ENCODE measurements at places on chromosomes 4 and X.

- DNase-seq = no peak
Observed at GRCh38 chr4:109648266-109648996, 54.8 kb downstream of the CASP6 start.

GRCh38 chr4:10590896-10591295 is 93.7 kb downstream of the CLNK start:
- no peak for DNase-seq

GRCh38 chr4:138200236-138200590 is 41.9 kb downstream of the SLC7A11 start:
- no peak for DNase-seq

DNA sequence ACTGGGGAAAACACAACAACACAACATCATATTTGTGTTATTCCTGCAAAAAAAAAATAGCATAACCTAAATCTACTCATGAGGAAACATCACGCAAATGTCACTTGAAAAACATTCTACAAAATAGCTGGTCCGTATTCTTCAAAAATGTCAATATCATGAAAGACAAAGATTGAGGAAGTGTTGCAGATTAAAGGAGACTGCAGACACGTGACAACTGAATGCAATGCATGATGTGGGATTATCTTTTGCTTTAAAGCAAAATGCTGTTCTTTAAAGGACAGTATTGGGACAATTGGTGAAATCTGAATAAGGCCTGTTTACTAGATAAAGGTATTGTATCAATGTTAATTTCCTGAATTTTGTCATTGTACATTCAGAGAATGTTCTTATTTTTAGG is 157.7 kb downstream of the SMIM20 start:
- DNase-seq = no peak

GRCh38 chr4:100414016-100414790 is 103.6 kb downstream of the EMCN start:
- DNase-seq = no peak

DNA sequence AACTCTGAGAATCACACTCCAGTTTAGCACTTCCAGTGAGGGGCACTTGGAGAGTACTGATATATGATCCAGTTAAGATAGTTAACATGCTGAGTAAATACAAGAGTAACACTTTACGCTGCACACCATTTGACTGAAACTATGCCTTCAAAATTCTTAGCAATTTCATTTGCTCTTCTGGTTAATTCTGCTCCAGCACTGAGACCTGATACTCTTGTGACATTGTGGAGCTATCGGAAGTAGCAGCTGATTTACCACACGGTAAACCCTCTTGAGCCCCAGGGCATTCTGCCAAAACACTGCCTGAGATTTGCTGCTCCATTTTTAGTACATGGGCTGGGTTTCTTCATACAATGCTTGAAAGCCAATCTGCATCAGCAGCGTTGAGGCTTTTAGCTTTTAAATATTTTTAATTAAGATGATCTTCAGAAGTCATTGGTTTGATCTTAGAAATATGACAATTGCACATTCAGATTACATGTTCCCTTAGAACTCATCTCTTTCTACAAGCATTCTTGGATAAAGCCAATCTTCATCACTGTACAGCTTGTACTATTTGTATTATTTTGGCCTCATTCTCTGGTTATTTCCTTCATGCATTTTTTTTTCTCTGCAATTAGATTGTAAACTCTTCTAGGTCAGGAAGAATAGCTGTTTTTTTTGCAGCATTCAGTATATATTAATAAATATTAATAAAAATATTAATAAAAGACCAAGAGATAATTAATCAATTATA is 67.8 kb upstream of the ETNPPL start:
- peak; percentile 33 for DNase-seq

GRCh38 chr4:68272860-68273259 is 27.4 kb upstream of the TMPRSS11B start:
- DNase-seq = no peak

DNA sequence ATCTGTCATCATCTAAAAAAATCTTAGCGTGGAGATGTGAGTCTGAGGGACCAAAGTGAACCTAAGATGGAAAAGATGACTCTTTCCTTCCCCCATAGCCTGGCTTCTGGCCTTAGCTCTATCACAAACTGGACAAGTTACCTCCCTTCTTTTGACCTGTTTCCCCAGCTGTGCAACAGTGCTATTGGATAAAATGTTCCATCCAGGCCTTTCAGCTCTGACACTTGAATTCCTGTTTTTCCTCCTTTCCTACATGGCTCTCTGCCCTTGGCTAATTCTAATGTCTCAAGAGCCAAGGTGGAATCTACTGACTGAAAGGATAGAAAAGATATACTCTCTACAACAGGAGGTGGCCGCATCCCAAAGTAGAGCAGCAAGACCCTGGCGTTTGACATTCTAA is 84.5 kb upstream of the ARHGEF9 start:
- no peak for DNase-seq

DNA sequence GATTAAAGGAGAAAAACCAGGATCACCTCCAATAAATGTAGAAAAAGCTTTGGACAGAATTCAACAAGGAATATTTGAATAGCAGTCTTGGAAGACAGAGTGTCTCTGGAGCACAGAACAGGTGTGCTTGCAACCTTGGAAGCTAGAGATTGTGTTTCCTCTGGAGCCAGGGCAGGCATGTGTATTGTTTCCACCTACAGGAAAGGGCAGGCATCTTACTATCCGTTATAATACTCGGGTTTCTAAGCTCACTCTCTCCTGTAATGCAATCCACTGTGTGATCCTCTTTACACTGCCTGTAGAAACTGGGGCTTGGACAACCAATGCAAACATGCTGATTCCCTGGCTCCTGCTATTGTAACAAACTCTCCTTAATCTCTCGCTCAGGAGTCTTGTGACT is 14.4 kb downstream of the CCDC110 start:
- no peak for DNase-seq

GRCh38 chr4:182015893-182016292 is 227.3 kb upstream of the TENM3 start:
- no peak for DNase-seq

- no peak for DNase-seq
Observed at GRCh38 chr4:19675172-19675811, 576.4 kb upstream of the SLIT2 start.

- DNase-seq = no peak
Observed at GRCh38 chr4:41853973-41854372, 81.3 kb upstream of the TMEM33 start.

GRCh38 chrX:39418731-39419638 is 617.7 kb downstream of the MID1IP1 start:
- DNase-seq = no peak

GRCh38 chr4:150315691-150316090 is 237.4 kb downstream of the DCLK2 start:
- no peak for DNase-seq

GRCh38 chr4:41209187-41209586 is 5.2 kb downstream of the APBB2 start:
- DNase-seq = peak; percentile 79

DNA sequence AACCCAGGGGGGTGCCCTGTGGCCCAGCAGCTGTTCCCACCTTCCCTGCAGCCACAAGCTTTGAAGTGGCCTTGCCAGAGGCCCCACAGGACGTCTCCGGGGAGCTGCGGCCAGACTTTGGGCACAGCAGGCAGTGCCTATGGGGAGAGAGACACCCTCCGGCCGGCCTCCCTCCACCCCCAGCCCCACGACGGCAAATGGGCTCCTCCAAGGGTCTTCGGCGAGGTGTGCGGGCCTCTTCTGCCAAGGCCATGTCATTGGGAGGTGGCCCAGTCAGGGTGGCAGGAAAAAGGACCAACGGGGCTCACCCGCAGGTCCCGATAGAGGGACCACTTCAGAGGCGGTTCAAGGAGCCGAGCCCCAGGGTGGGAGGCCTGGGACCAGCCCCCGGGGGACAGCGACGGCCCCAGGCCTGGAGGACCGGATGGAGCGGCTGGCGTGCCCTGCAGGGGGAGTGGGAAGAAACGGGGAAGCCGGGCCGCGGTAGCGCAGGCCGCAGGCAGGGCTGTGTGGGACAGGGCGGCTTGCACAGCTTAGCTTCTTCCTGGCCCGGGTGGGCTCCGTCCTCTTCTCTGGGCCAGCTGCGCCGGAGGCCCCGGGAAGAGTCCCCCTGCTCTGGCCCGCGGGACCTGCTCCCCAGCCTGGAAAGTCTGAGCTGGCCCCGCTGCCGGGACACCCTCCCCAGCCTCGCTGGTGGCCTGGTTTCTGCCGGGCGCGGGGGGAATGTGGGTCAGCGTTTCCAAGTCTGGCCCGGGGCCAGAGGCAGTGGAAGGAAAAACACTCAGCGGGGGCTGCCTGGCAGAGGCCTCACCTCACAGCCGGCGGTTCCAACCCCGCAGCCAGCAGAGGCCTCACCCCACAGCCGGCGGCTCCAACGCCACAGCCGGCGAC is 21.9 kb upstream of the SPON2 start:
- DNase-seq = peak; percentile 59

GRCh38 chr4:74770226-74770910 is 24.0 kb downstream of the BTC start:
- no peak for DNase-seq

GRCh38 chr4:25827897-25828296 is 34.9 kb downstream of the SEL1L3 start:
- DNase-seq = no peak

Measured in left colon (tissue), 2 donors.